NCI-H1417 treated with DMSO at 0.1 percent for 48 hours (cell line): ENCODE measurements at places on chromosomes 7 and 10.

DNA sequence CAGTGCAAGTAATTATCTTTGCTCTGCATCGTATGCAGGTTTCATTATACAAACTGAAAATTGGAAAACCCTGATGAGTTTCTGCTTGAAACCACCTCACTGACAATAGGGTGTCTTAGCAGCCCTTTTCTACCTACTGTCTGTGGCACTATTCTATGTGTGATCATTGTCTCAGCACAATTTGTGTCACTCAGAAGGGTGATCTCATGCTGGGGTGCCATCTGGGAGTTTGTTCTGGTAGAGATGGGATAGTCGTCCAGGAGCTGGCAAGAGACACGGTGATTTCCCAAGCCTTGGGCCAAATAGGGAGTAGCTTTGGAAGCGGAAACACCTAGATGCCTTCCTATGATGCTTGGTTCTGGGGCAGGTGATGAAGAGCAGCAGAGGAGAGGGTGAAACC is 186.3 kb downstream of the FRMD4A start:
- DNase-seq: no peak

- no peak for DNase-seq
Measured at GRCh38 chr7:55969391-55969790, 5.0 kb downstream of the NIPSNAP2 start.

GRCh38 chr7:70657989-70658632 is 473.8 kb upstream of the GALNT17 start:
- DNase-seq: no peak

GRCh38 chr7:17090751-17091150 is 207.7 kb upstream of the AHR start:
- no peak for DNase-seq

GRCh38 chr7:77685233-77685632 is 11.0 kb upstream of the RSBN1L start:
- DNase-seq: no peak

- DNase-seq: no peak
Measured at GRCh38 chr7:73829921-73830680, 695 bp upstream of the CLDN4 start.

GRCh38 chr10:124653811-124654651 is 90.1 kb downstream of the FAM53B start:
- no peak for DNase-seq

DNA sequence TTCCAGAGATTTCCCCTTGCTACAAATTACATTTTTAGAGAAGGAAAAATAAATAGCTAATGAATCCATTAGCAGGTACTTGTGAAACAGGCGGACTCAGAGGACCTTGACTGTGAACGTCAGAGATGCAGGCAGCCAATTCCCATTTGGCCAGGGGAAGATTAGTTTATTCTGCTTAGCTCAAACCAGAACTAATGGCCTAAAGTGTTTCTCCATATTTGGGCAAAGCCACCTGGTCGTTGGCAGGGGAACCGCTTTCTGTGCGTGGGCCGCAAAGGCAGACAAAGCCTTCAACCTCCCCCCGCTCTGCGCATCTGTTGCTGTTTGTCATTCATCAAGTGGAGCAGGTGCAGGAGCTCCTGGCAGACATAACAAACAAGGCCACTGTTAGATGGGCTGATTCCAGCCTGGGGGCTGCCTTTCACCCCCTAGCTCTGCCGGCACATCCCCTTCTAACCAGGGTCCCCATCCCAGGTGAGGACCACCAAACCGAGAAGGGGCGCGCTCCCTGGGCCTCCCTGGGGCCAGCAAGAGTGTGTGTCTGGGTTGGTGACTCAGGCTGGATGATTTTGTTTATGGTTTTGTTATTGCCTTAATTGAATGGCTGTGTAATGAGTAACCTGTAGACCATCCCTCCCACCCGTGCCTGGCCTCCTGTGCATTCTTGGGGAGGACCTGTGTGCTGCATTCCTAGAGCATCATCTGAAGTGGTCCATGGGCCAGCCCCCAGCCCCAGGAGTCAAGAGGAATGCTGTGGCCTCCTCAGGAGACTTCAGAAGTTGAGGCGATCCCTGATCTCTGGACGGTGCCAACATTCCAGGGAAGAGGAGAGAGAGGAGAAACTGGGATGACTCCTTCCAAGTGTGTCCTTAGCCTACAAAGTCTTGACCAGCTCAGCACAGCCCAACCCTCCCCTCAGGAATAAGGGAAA is 14.5 kb upstream of the CPA1 start:
- DNase-seq: peak; percentile 99

GRCh38 chr10:52499281-52499680 is 185.2 kb downstream of the DKK1 start:
- no peak for DNase-seq

- DNase-seq: no peak
Measured at GRCh38 chr7:8037151-8037550, 68.6 kb downstream of the GLCCI1 start.

- DNase-seq: no peak
Measured at GRCh38 chr7:131957338-131958020, 401.1 kb upstream of the PODXL start.

- peak; percentile 46 for DNase-seq
Measured at GRCh38 chr10:121851786-121852185, 76.0 kb downstream of the ATE1 start.

DNA sequence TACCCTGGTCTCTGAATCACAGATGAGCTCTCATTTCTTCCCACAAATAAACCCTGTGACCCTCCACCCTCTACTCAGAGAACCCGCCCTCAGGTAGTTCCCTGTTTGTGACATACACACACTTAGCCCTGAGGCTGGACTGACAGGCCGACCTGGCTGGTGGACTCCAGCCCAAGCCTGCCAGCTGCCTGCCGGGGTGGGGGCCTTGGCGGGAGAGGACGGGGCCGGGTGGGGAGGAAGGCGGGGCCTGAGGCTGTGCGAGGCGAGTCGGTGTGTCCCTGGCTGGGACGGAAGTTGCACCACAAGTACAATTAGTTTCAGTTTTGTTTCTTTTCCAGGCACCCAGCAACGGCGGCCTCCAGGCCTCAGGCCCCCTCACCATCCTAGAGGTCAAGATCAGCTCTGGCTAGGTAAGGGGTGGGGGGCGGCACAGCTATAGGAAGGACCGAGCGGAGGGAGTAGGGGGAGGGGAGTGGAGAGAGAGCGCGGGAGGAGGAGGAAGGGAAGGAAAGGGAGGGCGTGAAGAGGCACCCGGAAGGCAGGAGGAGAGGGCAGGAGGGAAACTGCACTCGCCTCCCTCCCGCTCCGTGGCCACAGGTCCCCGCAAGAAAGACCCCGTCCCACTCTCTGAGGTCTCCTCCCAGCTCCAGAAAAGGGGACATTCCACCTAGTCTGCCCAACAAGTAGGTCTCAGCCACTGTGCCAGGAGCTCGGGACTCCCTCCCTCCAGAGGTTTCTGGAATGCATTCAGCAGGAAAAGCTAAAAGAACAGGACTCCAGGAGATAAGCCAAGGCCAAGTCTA is at the start of gene TRIM56:
TSS of gene TRIM56 (plus strand) at position 320 of the 803 bp plus-strand sequence. CDS start 1,832 bp downstream, outside the sequence.
- peak; percentile 44 for DNase-seq

DNA sequence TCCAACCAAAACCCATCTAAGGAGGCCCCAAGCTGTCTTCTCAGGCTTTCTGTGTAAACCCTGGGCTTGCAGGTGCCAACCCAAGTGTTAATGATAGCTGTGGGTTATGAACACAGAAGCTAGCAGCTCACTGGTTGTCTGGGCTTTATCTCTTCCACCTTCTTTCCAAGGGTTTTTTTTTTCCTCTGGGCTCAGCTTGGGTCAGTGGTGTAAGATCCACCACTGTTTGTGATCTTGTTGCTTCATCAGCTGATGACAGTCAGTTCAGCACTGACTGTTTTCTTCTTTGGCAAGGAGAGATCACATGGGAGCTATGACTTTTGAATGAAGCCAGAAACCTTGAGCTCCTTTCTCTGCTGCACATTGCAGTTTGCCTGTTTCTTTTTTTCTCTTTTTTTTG is 4.6 kb downstream of the GTPBP4 start:
- DNase-seq: no peak

GRCh38 chr10:104906112-104906511 is 265.0 kb downstream of the SORCS3 start:
- no peak for DNase-seq
